LHCN-M2 (cell line): ENCODE measurements at places on chromosomes 1 and 21. TPM values are rescaled to one million over a fixed set of nuclear protein-coding genes. Genes with fewer than 3 reads are reported as not detected.

PGLYRP4 gene
- total RNA-seq = not detected in 2 replicates

DNA sequence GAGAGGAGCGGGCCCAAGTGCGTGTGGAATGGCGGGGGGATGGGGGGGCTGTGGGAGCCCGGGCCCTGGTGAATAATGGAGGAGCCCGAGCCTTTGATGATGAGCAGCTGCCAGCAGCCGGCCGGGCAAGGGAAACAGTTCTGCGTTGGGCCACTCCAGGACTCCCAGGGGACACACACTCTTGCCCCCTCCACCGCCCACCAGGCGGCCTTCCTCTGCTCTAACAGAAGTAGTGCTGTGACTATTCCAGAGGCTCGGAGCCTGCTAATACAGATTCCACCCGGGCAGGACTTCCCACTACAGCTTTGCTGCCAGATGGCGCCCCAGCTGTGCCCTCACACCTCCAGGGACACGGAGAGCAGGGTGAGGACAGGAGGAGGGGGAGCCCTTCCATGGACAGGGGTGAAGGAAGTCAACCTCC is 48.2 kb upstream of the LRP8 start:
- DNase-seq = no peak

DNA sequence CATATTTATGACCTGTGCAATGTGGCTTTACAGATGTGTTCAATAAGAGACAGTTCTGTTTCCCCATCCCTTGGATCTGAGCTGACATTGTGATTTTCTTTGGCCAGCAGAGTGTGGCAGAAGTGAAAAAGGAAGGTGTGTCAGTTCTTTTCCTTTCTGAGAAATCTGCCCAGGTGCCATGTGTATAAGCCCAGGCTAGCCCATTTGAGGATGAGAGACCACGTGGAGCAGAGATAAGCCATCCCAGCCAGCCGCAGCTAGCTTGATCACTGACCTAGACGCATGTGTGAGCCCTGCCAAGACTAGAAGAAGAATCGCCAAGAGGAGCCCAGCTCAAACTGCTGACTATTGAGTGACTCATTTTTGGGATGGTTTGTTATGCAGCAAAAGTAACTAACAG is 127.8 kb downstream of the KCNJ6 start:
- no peak for DNase-seq

EFNA4 gene
- 8.0 and 8.7 TPM in 2 replicates for total RNA-seq

GRCh38 chr1:197924516-197925123 is 7.4 kb downstream of the LHX9 start:
- DNase-seq = peak; percentile 58

GRCh38 chr1:81700728-81701470 is 99.8 kb upstream of the ADGRL2 start:
- no peak for DNase-seq

DNA sequence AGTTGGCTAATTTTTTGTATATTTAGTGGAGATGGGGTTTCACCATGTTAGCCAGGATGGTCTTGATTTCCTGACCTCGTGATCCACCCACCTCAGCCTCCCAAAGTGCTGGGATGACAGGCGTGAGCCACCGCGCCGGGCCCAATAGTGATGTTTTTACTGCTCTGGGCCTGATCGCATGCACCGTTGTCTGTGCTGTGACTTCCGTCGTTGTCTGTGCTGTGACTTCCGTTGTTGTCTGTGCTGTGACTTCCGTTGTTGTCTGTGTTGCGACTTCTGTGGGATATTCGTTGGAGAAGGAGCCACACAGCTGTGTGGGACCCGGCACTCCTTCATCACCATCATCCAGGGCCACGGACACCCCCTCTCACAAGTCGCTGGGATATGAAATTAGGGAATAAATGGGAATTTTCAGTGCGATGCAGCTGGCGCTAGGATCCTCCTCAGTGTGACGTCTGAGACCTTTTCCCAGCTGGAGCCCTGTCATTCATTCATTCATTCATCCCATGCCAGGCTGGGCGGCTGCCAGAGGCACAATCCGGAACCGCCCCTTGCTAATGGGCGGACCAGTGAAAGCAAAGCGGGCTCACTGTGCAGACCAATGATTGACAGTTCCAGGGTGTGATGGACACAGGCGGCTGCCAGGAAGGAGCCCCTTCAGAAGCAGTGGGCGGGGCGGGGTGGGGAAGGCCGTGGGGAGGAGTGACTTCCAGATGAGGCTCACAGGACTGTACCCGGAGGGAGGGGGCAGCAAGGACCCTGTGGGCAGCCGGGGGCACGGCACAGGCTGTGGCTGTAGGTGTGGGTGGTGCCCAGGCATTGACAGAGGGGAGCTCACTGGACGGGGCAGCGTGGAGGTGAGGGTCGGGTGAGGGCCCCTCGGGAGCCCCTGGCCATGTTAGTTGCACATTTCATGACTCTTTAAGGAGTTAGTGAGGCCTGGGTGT is 48.9 kb downstream of the PRKCZ start:
- no peak for DNase-seq

DNA sequence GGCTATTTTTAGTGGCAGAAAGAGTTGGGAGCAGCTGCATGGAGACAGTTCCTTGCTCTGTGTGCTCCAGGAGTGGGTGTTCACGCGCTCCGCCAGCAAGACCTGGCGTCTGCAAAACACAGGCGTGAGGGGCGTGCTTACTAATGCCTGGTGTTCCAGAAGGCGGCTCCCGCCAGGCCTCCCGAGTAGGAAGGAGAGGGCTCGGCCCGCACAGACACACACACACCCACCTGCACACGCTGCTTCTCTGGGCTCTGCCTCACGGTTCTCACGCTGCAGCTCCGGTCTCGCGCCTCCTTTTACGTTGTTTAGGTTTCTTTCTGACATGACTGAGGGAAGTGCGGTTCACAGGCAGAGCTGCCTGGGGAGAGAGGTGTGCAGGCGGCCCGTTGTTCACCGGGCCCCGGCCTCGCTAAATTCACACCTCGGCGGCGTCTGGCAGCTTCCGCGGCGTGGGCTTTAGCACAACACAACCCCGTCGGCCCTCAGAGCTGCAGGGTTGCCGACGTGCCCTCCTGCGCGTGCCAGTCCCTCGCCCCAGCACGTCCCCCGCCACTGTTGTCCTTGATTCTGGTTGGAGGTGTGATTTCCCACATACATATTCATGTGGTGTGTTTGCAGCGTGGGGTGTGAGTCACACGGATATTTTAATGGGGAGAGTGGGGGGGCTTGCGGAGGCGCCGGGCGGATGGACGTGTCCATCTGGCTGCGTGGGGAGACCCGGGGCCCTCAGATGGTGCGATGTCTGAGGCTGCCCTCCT is 77.0 kb downstream of the SKI start:
- no peak for DNase-seq

- no peak for DNase-seq
Measured at GRCh38 chr1:38039331-38040088, 7.1 kb downstream of the POU3F1 start.

SPAG17 gene
- total RNA-seq = not detected in 2 replicates

DNA sequence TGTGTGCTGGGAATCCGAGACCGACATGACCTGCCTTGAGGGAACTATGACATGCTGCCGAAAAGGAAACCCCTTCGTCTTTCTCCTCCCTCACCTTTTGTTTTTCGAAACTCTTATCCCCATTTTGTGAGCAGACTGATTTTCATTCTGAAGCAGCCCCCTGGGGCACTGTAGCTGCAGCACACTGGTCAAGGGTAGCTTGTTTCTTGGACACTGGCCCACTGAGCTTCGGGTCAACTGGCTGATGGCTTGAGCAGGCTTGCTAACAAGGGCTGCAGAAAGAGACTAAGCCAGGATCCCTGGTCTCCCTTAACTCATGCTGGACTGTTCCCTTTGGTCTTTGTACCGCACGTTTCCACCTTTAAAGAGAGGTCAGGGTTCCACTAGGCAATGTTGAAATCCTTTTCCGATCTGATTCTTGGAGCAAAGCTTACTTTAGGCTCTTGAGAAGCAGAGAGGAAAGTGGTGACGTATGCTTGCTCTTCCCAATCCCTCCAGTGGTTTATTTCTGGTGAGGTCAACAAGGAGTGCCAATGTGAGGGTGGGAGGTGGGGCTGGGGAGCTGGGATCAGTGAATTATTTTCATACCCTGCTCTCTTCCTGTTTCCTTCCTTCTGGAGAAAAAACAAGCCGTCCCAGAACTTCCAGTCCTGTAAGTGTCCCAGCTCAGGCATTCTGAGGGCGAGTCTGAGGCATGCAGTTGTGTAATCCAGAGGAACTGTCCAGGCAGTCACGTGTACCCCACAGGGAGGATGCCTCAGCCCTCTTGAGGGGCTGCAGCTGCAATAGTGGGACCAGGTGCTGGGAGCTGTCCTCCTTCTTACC is 7.6 kb downstream of the CYP4B1 start:
- DNase-seq = no peak

GRCh38 chr1:58950897-58951296 is 167.1 kb upstream of the JUN start:
- DNase-seq = no peak

DNA sequence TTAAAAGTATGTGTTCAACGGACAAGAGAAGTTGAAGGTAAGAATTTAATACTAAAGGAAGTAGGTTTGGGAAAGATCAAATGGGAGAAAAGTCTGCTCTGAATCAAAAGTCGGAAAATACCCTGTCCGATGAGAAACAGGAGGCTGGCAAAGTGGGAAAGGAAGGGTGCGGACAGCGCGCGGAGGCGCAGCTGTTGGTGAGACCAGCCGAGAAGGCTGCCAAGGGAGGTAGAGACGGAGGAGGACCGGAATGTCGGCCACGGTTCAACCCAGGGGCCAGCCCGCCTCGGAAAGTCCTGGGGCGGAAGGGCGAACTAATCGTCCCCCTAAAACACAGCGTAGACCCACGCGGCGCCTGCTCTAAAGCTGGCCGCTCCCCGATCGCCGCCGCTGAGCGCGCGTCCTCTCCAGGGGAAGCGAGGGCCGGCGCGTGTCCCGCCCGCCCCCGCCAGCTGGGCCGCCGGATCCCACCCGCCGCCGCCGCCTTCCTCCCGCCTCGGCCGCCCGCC is 639 bp upstream of the SPATA1 start:
- DNase-seq = peak; percentile 70
